Panc1 (cell line): ENCODE measurements at places on chromosomes 16 and 17.

- DNase-seq = no peak
Observed at GRCh38 chr17:413016-413350, 60.4 kb upstream of the RPH3AL start.

DNA sequence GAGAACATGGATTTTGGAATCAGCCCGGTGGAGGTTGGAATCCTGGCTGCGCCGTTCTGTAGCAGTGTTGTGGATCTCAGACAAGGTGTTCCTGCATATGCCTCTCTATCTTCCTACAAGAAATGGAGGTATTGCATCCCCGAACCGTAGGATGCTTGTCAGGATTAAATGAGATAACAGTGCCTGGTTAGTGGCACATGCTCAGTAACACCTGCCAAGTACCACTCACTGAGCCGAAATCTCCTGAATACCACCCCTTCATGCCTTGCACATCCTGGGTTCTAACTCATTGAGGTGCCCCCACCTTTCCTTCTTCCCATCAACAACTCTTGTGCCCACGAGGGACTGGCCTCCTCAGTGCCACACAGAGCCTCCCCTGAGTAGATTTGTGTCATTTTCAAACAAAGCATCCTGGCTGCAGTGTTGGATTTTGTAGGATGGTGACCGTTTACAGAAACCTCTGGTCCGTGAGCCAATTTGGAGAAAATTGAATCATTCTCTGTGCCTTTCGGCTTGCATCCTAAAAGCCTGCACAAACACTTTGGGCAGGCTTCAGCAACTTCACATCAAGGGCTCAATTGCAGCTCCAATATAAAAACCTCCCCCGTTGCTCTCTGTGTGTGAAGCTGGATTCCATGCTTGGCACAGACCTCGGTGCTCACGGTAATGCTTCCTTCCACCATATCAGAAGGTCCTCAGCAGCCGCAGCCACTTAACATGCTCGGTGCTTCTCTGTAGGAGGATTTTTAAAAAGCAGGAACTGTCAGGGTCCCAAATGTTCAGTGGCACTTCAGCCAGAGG lies 84.2 kb downstream of the WWOX start:
- no peak for DNase-seq

GRCh38 chr17:2905269-2905668 lies 109.0 kb downstream of the RAP1GAP2 start:
- no peak for DNase-seq

DNA sequence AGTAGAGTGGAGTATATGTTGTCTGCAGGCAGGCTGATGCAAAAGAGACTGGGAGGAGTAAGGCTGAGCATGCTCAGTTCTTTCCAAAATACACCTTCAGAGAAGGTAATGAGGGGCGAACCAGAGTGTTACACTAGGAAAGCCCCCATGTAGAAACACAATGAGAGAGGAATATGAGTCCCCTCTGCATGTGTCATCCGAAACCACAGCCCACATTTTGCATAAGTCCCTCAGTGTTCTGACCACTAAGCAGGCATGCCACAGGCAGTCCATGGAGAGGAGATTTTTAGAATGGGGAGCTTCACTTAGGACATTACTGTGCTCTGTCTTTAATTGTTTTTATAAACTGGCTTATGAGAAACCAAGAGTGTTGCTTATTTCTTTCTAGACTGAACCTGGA lies 32.0 kb downstream of the SLC6A2 start:
- no peak for DNase-seq

- DNase-seq = no peak
Observed at GRCh38 chr17:12856416-12856815, 67.1 kb downstream of the ARHGAP44 start.

DNA sequence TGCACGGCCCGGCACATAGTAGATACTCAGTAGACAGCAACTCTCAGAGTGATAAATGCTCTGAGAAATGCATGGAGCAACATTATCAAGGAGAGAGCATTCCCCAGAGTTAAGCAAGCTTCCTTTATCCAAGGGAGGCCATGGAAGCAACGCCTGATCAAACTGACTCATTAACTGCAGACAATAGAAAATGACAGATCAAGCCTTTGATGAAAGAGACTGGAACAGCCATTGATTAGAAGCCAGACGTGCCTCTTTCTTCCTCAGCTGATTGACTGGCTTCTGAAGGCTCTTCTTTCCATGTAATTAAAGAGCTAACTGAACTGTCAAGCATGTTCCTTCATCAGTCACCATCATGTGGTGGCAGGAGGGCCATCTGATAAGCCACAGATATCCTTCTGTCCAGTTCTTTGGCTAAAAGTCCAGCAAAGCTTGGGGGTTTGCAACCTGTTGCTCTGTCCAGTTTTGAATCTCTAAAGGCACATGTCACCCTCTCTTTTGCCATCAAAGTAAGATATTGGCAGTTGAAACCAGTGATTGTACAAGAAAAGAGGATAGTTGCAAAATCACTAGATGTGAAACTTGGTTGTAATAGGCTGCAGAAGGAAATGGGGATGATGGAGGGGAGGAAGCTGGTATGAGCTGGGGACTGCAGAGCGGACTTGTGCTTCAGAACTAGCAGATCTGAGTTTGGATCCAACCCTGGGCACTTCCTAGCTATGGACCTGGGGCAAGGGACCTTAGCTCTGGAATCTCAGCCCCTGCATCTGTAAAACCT lies 188.0 kb downstream of the HAPSTR1 start:
- no peak for DNase-seq

DNA sequence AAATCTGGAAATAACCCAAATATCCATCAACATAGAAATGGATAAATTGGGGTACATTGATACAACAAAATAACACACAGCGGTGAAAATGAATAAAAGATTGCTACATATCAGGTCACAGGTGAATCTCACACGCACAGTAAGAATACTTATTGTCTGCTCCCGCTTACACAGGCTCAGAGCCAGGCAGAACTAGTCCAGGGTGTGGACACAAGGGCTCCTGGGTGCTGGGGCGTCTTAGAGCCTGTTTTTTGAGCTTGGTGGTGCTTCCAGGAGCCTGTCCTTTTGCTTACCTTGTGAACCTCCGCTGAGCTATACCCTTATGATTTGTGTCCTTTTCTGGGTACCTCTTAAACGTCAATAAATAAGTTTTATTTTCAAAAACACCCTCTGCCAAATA lies 19.8 kb upstream of the C16orf74 start:
- no peak for DNase-seq

DNA sequence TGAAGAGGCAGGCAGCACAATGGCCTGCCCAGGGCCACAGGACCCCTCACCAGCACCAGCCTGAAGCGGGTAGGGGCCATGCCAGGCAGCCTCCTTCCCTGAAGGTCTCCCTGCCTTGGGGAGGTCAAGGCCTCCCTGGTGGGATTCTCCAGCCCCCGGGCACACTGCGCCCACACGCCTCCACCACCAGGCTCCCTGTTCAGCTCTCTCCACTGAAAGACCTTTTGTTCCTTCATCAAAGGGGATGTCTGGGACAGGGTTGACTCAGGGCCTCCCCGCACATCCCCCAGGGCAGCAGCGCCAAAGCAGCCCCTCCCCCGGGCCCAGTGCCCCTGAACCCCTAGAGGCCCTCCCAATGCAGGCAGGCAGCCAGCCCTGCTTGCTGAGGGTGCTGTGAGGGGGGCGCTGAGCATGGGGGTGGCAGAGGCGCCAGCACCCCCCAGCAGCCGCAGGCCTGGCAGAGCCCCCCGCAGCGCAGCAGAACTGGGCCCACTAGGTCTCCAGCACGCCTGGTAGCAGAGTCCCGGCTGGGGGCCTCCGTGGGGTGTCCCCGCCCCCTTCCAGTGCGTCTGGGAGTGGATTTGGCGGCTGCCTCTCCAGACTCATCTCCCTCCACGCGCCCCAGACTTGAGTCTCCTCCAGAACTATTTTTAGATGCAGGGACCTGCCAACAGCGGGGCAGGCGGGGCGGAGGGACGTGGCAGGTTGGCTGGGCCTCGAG lies 13.1 kb downstream of the BCAR1 start:
- no peak for DNase-seq

- no peak for DNase-seq
Observed at GRCh38 chr17:82583720-82584234, 64.2 kb downstream of the FOXK2 start.

DNA sequence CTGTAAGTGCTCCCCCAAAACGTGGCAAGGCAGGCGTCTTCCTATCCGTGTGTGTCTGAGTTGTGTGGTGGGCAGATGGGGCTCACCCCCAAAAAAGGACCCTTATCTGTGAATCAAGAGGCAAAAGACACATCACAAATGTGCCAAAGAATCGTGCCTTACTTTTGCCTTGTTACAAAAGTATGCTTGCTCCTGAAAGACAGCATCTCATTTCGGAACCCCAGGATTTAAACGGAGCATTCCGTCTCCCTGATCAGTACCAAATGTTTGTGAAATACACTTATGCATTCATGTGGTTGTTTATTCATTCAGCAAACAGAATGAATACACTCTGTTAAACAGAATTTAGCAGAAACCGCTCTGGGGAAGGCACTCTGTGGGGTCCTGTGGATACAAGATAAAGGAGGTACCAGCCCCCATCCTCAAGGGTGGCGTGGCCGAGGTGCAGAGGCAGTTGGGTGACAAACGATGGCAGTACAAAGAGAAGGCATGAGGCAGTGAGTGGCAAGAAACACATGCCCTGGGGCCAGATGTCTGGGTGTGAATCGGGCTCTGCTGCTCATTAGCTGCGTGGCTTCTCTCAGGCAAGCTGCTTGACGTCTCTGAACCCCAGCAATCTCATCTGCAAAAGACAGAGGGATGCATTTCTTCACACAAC lies 654 bp downstream of the WFDC1 start:
- no peak for DNase-seq

DNA sequence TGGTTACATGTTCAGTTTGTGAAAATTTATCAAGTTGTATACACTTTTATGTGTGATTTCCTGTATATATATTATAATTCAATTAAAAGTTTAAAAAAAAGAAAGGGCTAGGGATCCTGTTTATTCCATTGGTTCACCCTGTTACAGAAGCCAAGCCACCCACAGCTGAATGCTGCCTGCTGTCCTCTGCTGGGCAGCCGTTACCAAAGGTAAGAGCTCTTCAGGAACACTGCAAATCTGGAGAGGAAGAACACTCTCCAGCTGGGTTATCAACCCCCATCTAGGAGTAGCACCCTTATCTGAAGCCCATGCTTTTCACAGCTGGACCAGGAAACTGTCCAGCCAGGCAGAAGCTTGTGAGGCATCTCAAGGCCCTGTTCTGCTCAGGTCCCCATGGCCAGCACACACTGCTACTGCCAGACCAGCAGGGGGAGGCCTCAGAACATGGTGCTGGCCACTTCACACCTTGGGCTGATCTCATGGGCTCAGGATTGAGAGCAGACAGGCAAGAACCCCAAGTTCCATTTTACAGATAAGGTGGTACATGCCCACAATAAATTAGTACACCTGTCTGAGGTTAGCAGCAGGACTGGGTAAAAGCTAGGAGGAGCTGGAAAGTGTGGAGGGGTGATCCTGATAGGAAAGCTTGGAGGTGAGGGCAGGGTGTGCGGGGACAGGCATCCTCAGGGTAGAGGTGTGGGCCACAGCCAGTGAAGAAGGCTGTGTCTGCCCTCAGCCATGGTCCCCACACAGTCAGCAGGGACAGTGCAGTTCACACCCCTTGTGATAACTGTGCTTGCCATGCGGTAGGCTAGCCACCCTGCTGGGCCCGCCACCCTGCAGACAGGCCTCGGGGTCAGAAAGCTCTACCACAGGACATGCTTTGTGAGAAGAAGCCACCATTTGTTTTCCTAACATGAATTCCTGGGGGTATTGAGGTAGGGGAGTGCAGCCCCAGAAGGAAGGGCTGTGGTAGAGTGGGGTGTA lies 54.3 kb upstream of the SREBF1 start:
- DNase-seq = peak; percentile 52

DNA sequence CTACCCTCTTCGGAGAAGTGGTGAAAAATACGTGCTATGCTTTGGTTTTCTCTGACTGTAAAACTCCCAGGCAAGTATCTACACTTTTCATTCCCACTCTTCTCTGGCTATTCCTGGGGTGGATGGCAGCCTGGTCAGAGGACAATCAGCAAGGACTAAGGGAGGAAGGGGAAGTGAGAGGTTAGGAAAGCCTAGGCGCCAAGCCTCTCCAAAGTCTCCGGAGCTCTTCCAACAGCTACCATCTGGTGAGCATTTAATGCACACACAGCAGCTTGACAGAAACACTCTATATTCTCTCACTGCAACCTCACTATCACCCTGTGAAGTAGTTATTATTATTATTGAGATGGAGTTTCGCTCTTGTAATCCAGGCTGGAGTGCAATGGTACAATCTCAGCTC lies 65.1 kb downstream of the WSCD1 start:
- DNase-seq = no peak

DNA sequence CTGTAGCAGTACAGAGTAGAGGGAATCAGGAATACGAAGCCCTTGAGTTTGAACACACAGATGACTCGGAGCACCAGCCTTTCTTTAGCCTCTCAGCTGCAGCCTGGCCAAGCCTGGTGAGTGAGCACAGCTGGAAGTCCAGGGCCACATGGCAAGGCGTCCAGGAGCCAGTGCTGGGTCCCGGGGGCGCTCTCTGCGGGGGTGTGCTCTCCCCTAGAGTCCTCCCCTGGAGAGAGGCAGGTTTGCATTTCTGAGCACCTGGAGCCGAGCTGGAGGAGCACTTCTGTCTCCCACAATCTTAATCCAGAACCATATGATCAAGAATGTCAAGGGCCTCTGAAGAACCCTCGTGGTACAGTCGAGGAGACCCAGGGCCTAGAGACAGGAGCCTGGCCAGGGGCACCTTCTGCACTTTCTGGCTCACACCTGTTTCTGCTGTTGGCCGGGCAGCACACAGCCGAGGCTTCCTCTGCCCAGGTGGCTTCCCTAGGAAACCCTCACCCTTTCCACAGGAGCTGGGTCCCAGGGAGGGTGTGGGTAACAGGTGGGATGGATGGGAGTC lies 78.3 kb downstream of the PLD6 start:
- DNase-seq = no peak

GRCh38 chr17:7262935-7263800 lies 890 bp upstream of the CLDN7 start:
- no peak for DNase-seq

GRCh38 chr17:60508384-60508980 lies 17.6 kb downstream of the APPBP2 start:
- DNase-seq = no peak

DNA sequence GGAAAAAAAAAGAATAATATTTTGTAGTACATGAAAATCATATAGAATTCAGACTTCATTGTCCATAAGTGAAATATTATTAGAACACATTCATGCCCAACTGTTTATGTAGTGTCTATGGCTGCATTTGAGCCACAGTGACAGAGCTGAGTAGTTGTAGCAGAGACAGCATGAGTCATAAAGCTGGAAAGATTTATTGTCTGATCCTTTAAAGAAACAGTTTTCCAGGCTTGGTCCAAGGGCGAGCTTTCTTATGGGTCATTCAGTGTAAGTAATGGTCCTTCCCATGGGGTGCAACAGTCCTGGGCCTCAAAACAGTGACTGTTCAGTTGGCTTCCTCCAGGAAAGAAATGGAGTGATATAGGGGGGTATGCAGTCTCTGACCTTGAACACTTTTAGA lies 260.2 kb downstream of the HS3ST4 start:
- DNase-seq = no peak

DNA sequence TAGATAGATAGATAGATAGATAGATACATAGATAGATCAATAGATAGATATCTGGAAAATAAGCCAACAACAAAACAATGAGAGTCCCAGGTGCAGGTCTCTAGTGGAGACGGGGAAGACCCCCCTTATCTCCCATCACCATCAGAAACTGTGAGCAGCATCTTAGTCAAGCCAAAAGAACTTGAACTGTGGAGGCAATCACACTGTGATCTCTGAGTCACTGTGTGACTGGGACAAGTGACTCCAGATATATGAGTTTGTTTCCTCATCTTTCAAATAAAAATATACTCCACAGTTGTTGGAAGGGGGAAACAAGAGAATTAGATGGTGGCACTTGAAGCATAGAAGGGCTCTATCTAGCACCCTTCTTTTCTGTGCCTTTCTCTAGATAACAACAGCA lies 42.1 kb downstream of the NOG start:
- DNase-seq = no peak

GRCh38 chr17:76146053-76146851 lies 5.2 kb upstream of the FOXJ1 start:
- no peak for DNase-seq
